ENCODE measurements at places on chromosomes 5 and 9.

DNA sequence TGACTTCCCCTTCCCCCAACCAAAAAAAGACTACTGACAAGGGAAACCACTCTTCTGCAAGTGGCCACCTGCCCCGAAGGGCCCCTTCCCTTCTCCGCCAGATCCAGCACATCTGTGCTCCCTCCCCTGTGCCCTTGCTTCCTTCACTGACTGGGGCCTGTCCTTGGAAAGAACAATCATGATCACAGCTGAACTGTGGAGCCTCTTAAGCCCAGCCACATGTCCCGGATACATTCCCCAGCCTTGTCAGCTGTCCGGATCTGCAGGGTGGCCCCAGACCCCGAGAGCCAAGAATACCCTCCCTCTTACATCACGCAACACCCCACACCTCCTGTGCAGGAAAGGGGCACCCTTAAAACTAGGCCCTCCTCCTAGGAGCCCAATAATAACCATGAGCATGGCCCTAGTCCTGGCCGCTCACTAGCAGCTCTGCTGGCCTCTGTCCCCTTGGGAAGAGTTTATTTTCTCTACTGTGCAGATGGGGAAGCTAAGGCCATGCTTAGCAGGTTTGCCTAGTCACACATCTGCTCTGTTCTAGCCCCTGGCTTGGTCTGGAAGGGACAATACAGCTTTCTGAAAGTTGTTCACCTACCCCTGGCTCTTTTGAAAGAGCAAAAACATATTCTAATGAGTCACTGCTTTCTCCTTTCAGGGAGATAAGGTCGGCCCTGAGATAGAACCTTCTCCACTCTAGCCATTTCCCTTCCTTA, 3.8 kb downstream of the SPRY4 start:
- no peak for DNase-seq

- DNase-seq, result no peak
Observed at GRCh38 chr5:131212471-131213021, 41.8 kb downstream of the LYRM7 start.

- no peak for DNase-seq
Observed at GRCh38 chr9:70389621-70390266, 24.7 kb downstream of the KLF9 start.

DNA sequence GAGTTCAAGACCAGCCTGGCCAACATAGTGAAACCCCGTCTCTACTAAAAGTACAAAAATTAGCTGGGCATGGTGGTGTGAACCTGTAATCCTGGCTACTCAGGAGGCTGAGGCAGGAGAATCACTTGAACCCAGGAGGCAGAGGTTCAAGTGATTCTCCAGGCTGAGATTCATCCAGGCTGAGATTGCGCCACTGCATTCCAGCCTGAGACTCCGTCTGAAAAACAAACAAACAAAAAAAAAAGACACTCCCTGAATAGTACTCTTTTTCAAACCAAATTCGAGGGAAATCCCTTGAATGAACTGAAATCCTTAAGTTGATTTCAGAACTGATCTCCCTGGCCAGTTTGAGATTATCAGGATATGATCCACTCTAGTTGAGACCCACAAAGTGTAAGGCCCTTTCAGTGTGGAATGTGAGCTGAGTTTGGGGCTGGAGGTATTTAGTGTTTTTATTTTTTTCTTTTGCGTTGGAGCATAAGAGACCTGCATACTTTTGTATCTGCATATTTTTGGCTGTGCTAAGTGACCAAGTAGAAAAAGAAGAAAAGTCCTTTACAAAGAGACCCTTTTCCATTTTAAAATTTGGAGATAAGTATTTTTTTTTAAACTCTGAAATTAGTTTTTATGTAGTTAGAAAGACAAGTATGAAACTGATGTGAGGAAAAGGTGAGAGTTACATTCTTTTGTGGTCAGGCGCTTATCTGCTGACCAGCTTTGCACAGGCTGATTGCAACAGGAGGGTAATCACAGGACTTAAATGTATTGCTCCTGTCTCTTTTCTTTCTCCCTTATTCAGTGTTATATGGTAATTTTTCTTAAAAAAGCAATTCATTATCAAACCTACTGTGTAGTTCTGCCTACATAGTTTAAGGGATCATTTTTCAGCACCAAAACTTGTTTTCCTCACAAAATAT, 42.9 kb downstream of the TMEFF1 start:
- no peak for DNase-seq

GRCh38 chr5:172252501-172252900, 31.1 kb downstream of the UBTD2 start:
- DNase-seq, result no peak

DNA sequence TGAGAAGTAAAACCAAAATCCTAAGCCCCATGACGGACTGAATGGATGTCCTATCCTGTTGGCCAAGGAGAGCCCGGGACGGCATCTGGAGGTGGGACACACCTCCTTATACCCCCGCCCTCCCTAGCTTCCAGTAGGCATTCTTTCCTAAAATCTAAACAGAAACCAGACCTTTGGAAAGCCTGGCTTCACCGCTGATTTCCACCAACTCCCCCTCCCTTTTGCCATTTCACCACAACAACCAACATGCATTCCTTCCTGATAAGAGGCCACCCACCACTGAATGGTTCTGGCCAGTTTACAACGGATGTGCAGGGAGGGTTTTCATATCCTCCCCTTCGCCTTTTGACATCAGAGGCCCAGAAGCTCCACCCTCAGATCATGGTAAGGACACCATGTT, 9.2 kb upstream of the RARS1 start:
- no peak for DNase-seq
